ENCODE measurements at places on chromosomes 2 and 18.

GRCh38 chr2:202944816-202945215, 32.7 kb downstream of the CARF start:
- H3K4me3 ChIP-seq, result no peak overlapping the region
- H3K27ac ChIP-seq, result no peak overlapping the region
- H3K27me3 ChIP-seq, result no peaks in the 10 kb centered on the region
- peaks cover 4% of the 10 kb centered on the region for H3K4me1 ChIP-seq
- peaks cover 46% of the 10 kb centered on the region for H3K36me3 ChIP-seq

DNA sequence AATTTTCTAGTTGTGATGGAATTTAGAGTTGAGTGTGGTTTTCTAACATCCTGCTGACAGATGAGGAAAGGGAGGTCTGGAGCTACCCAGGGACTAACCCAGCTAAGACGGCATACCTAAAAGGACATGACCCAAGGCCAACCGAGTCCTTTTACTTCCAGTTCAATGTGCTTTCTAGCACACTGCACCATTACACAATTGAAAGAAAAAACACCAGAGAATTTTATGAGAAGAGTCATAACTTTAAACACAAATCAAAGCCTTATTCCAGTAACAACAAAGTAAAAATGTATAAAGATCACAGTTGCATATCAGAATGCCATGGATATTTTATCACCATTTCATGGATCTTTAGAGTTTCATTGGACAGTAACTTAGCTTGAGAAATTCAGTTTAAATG, 480.3 kb downstream of the MEIS1 start:
- DNase-seq, result no peak
- no peak overlapping the region for H3K27ac ChIP-seq
- no peak overlapping the region for H3K4me3 ChIP-seq
- H3K4me1 ChIP-seq, result no peaks in the 10 kb centered on the region

DNA sequence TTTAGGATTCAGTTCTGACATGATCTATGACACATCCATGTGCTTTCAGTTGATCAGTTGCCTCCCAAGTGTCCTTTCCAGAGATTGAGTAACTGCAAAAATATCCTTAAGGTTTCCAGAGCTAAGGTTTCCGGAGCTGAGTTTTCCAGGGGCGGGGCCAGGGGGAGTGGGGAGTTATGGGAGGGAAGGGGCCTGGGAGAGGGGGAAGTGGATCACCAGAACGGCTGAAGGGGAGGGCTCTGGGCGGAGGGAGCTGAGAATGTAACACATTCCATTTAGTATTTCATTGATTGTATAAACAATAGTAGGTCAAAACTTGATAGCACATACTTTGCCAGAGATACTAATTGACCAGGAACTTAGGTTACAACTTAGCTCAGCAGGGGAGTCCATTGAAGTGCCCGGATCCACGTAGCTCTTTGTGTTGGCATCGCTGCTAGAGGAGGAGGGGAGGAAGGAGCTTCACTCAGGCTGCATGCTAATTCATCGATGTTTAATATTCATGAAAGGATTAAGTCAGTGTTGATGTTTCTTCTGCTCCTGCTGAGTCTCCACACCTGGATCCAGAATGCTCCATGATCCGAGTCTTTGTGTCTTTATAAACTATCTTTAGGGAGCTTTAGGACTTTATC, 289.8 kb downstream of the ALPK2 start:
- no peak overlapping the region for H3K27ac ChIP-seq
- no peaks in the 10 kb centered on the region for H3K27me3 ChIP-seq
- no peak overlapping the region for H3K4me3 ChIP-seq
- no peaks in the 10 kb centered on the region for H3K4me1 ChIP-seq

GRCh38 chr2:192655916-192656315, 461.2 kb upstream of the TMEFF2 start:
- no peaks in the 10 kb centered on the region for H3K4me1 ChIP-seq
- no peak overlapping the region for H3K27ac ChIP-seq
- no peak overlapping the region for H3K4me3 ChIP-seq
- DNase-seq, result no peak

- peaks cover 65% of the 10 kb centered on the region for H3K4me1 ChIP-seq
- peak overlapping the region; percentile 37 for H3K4me3 ChIP-seq
- no peaks in the 10 kb centered on the region for H3K36me3 ChIP-seq
- peak overlapping the region; percentile 48 for H3K27ac ChIP-seq
- DNase-seq, result no peak
- no peaks in the 10 kb centered on the region for H3K27me3 ChIP-seq
These were observed 174.8 kb downstream of the HDAC4 start for GRCh38 chr2:239225871-239226561.

GRCh38 chr2:169039702-169040101, 8.6 kb upstream of the ABCB11 start:
- no peak overlapping the region for H3K27ac ChIP-seq
- no peak overlapping the region for H3K4me3 ChIP-seq
- DNase-seq, result no peak
- peaks cover 4% of the 10 kb centered on the region for H3K4me1 ChIP-seq

DNA sequence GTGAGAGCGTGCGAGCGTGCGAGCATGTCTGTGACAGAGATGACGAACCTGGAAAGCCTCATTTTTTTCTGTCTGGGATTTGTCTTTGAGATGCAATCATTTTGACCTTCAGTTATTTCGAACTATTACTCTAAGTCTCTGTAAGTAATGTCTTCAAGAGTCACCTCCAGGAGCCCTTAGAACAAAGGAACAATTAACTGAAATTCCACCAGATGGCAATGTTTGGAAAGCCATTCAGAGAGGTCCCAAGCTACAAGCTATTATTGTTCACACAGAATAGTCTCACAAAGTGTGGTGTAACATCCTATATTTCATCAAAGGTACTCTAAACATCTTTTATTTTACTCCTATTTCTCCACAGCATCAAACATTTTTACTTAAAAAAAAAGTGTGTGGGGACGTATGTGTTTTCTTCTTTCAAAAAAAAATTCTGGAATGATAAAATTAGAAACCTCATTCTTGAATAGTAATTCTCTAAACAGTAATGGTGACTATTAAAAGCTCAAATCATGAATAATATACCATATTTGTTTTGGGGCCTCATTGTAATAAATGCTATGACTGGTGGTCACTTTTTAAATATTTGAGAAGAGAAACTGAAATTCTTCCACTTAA, 35.1 kb upstream of the MAPRE2 start:
- no peak overlapping the region for H3K27ac ChIP-seq
- H3K4me3 ChIP-seq, result no peak overlapping the region
- no peaks in the 10 kb centered on the region for H3K27me3 ChIP-seq
- H3K4me1 ChIP-seq, result no peaks in the 10 kb centered on the region
- no peaks in the 10 kb centered on the region for H3K36me3 ChIP-seq

DNA sequence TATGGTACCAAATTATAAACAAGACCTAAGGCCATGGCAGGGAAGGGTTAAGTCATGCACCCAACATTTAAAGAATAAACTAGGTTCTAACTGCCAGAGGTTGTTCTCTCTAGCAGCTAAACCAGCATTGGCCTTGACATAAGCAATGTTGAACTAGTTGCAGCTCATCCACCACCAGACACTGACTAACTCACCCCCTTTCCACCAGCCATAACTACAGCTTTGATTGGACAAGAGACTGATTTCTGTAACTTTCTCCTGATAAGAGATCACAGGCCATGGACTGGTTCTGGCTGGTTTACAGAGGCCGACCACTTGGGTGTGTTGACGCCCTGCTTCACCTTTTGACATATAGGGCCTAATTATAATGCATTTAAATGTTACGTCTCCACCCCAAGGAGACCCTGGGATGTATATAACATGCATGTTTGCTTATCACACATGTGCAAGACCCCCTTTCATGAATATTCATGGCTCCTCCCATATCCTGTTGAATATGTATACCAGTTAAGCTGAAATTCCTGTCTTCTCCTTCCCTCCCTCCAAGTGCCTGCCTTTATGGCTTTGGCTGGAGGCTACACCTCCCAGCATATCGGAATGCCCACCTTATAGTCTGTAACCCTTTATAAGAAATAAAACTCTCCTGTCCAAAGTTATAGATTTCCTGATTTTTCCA, 75.9 kb downstream of the MRPS9 start:
- H3K27me3 ChIP-seq, result no peaks in the 10 kb centered on the region
- H3K4me1 ChIP-seq, result no peaks in the 10 kb centered on the region
- DNase-seq, result no peak
- H3K36me3 ChIP-seq, result no peaks in the 10 kb centered on the region
- no peak overlapping the region for H3K4me3 ChIP-seq
- no peak overlapping the region for H3K27ac ChIP-seq

- H3K27me3 ChIP-seq, result no peaks in the 10 kb centered on the region
- no peak overlapping the region for H3K4me3 ChIP-seq
- H3K36me3 ChIP-seq, result peaks cover 31% of the 10 kb centered on the region
- peaks cover 51% of the 10 kb centered on the region for H3K4me1 ChIP-seq
- no peak overlapping the region for H3K27ac ChIP-seq
These were observed 129.6 kb downstream of the RBMS1 start for GRCh38 chr2:160363961-160364360.

DNA sequence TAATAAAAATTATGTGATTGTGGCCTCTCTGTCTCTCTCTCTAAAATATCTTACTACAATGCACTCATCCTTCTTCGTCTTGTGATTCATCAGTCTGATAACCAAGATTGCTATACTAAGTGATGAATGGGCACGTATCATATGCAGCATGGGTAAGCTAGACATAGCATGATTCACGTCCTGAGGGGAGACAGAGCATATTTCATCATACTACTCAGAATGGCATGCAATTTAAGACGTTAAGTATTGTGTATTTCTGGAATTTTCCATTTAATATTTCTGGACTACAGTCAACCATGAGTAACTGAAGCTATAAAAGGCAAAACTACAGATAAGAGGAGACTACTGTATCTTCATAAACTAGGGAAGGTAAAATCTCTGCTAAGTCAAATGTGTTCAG, 97.0 kb upstream of the CD226 start:
- peaks cover 29% of the 10 kb centered on the region for H3K36me3 ChIP-seq
- H3K4me3 ChIP-seq, result no peak overlapping the region
- no peaks in the 10 kb centered on the region for H3K4me1 ChIP-seq
- H3K27me3 ChIP-seq, result no peaks in the 10 kb centered on the region

DNA sequence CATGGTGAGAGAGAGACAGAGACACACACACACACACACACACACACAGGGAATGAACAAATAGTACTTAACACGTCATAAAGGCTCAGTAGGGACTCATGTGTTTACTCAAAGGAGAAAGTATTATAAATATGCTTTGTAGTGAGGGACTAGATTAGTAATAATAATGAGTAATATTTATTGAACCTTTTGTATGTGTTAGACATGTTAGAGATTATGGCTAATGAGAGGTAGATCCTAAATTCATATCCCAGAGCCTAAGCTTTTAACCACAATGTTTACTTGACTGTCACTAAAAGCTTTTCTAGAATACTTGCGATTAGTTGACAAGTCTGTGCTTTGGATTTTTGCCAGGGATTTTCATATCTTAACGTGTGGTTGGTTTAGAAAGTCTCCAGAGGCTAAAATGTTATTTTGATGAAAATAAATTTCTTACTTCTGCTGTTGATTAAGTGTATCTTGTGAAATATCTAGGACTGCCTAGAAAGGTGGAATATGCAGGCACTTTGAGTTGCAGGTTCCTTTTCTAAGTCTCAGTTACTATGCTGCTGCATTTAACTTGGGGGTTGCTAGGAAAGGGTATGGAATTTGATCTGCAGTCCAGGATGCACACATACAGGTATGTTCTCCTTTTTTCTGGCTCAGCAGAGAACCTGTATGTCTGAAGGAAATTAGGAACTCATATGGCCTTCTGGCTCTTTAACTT, 64.5 kb downstream of the UBR3 start:
- H3K27ac ChIP-seq, result no peak overlapping the region
- peaks cover 2% of the 10 kb centered on the region for H3K36me3 ChIP-seq
- H3K4me3 ChIP-seq, result no peak overlapping the region

DNA sequence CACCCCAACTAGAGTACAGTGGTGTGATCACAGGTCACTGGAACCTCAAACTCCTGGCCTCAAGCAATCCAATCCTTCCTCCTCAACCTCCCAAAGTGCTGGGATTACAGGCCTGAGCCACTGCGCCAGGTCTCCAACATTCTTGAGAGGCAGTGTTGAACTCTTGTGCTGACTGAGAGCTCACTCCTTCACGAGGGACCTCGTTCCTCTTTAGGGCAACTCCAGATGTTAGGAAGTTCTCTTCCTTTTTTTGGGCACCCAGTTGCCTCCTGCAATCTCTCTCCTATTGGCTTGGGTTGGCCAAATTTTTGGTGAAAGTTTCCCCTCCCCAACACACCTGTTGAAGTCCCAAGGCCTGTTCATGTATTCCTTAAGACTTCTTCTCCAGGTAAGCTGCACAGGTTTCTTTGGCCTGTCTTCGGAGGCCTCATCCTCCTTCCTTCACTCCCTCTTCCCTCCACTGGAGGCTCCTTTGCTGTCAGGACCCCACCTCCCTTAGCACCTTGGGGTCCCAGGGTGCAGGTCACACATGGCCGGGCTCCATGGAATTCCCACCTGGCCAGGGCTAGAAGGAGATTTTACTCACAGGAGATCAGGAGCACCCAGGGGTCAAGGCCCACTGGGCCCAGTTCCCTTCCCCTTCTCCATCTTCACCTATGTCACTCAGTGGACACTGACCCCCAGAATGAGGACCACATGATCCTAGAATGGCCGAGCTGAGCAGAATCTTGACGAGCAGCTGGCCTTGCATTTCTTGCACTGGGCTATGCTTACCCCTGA, 94.6 kb upstream of the SMAD2 start:
- H3K4me1 ChIP-seq, result peaks cover 8% of the 10 kb centered on the region
- H3K27ac ChIP-seq, result peak overlapping the region; percentile 36
- H3K36me3 ChIP-seq, result no peaks in the 10 kb centered on the region
- no peak overlapping the region for H3K4me3 ChIP-seq

GRCh38 chr2:2571301-2572150, 240.5 kb upstream of the MYT1L start:
- no peaks in the 10 kb centered on the region for H3K36me3 ChIP-seq
- no peak for DNase-seq
- no peak overlapping the region for H3K4me3 ChIP-seq

- DNase-seq, result no peak
- H3K4me1 ChIP-seq, result no peaks in the 10 kb centered on the region
- no peak overlapping the region for H3K4me3 ChIP-seq
- no peak overlapping the region for H3K27ac ChIP-seq
These were observed 418.3 kb upstream of the CYRIA start for GRCh38 chr2:17083902-17084301.

DNA sequence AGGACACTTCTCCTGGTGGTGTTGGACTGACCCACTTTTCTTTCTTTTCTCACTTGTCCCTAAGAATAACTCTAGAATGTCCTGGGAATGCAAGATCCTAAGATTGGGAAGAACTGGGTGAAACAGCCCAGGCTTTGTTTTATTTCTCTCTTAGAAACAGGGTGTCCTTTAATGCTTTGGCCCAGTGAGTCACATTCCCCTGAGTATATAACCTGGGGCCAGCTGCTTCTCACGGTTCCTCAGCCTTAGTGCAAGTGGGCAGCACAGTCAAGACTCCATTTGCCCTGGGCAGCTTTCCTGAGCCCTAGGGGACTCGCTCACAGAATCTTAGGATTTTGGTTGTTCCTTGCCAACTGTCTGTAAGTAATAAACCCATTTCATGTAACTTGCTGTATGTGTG, 355.0 kb downstream of the DSC3 start:
- no peaks in the 10 kb centered on the region for H3K27me3 ChIP-seq
- H3K36me3 ChIP-seq, result no peaks in the 10 kb centered on the region
- H3K4me3 ChIP-seq, result no peak overlapping the region
- no peaks in the 10 kb centered on the region for H3K4me1 ChIP-seq

- no peaks in the 10 kb centered on the region for H3K27me3 ChIP-seq
- no peaks in the 10 kb centered on the region for H3K36me3 ChIP-seq
- H3K27ac ChIP-seq, result no peak overlapping the region
- no peak overlapping the region for H3K4me3 ChIP-seq
- no peaks in the 10 kb centered on the region for H3K4me1 ChIP-seq
These were observed 230.7 kb upstream of the SYT4 start for GRCh38 chr18:43507842-43508481.

- peaks cover 7% of the 10 kb centered on the region for H3K27me3 ChIP-seq
- no peak for DNase-seq
- H3K36me3 ChIP-seq, result no peaks in the 10 kb centered on the region
These were observed 55.5 kb downstream of the SEPTIN10 start for GRCh38 chr2:109558076-109558882.
